Activated gamma-delta T cell treated with Interleukin-2 at 50 U/mL for 16 hours (primary cell): ENCODE measurements at places on chromosomes 4 and X.
A peak's percentile ranks its signal among the peaks of the same experiment; 100 is the strongest.

DNA sequence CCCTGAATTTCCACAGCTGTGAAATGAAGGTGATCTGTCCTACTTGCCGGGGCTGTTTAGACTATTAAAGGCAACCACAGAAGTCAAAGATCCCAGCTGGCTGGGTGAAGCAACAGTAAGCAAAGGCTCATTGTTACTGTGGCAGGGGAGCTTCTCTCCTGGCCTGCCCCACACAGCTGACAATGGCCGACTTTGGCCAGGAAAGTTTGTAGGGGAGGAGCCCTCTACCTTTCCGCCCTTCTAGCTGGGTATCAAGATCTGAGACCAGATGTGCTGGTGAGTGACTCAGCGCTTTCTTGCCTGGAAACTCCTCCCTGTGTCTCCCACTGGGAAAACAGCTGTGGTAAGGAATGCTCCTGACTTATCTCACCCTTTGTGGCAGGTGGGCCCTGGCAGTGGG lies 21.1 kb downstream of the RASSF6 start:
- DNase-seq = no peak

DNA sequence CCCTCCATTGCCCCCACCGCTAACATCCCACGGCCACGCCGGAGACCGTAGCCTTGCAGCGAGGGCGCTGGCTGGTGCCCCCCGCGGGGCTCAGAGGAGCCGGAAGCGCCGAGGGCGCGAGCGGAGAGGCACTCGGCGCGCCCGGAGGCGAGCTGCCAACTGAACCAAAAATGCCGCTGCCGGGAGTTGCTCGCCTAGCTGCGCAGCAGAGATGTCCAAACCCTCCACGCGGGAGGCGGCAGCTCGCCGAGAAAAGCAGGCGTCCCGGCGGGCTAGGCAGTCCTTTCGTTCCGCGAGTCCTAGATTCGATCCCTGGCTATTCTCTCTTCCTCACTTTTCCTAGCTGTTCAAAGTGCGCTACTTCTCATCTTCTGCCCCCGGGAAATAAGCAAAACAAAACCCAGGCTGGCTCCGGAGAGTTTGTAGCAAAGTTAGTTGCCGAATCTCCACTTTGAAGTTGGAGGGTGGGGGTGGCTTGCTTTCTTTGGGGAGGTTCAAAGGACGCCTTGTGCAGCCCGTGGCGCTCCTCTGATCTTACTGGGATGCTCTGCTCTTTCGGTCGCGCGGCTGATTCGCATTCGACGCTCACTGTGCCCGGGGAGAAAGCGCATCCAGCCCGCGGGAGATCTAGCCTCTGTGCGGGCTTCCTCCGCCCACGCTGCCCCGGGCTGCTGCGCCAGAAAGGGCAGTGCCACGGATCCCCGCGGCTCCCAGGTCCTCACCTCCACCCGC lies 723 bp downstream of the NKX6-1 start:
- DNase-seq = no peak

DNA sequence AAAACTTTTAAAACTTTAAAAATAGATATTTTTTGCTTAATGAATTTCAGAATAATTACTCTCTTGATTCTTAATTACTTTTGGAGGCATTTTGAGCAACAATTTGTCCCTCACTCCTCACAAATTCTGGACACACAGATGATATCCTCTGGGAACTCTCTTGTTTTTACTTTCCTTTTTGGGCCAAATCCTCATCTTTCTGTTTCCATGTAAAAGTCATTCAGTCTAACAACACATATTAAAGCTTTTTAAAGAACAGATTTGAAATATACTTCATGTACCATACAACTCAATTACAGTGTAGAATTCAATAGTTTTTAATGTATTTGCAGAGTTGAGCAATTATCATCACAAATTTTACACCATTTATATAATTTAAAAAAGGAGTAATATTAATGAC lies 983.1 kb downstream of the STIM2 start:
- DNase-seq = no peak

GRCh38 chrX:23901805-23902204 lies 5.9 kb downstream of the APOO start:
- DNase-seq = peak; percentile 11

DNA sequence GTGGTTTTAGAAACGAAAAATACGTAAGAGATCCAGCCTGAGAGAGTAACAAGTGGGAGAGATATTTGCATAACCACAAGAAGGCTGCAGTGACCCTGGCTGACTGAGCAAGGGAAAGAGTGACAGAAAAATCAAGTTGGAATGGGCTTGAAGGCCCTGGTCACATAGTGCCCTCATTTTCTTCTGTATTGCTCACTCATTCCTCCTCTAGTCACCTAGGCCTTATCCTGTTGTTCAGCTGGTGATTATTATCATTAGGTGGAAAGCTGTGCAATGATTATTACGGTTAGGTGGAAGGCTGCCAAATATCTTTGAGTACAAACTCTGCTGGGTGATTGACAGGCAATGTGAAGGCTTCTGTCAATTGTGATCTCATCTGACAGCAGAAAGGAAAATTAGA lies 2384.1 kb downstream of the PCDH7 start:
- DNase-seq = no peak

DNA sequence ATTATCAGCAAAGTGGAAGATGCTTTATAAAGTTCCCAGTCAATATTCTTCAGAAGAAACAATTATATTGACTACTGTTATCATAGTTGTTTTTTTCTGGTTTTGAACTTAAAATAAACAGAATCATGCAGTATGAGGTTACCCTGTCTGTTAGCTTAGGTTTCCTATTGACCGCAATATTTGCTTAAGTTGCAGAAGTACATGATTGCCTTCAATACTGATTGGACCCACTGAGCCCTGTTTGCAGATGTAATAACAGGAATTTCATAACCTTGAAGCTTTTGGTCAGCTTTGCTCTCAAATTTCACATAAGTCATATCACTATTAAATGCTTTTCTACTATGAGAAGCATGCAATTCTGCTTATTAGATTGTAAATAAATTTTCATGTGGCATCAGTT lies 229.1 kb upstream of the FSTL5 start:
- DNase-seq = no peak

DNA sequence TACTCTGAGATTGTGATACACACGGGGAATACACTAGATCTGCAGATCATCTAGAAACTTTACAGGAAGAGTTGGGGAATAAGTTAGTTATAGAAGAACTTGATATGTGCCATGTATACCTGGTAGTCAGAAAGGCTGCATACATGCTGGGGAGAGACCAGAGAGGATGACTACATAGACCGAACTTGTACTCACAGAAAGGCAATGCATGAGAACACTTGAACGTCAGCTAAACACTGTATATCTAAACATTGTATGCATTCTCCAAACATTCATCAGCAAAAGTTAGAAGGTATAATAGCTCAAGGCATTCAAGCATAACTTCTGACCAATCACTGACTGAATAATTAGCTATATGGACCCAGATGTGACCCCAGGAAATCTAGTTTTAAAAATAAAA lies 78.0 kb upstream of the PDHA2 start:
- DNase-seq = no peak

DNA sequence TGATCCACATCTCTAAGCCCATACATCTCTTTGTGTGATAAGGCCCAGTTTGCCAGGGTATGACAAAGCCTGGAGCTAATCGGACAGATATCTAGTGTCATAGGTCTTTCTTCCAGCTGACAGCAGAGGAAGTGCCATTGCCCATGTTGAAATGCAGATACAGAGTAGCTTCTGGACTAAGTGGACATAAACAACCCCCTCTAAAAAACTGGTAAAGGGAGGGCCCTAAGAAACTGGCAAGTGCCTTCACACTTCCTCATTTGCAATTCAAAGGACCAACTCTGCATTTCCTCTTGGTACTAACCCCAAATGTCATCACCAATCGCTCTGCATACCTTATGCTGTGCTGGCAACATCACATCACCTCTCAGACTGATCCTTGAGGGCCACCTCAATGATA lies 20.8 kb downstream of the ARHGEF6 start:
- DNase-seq = no peak

GRCh38 chr4:103074744-103075434 lies 1.7 kb downstream of the SLC9B2 start:
- no peak for DNase-seq

GRCh38 chrX:24169211-24169610 lies 19.7 kb downstream of the ZFX start:
- DNase-seq = no peak

DNA sequence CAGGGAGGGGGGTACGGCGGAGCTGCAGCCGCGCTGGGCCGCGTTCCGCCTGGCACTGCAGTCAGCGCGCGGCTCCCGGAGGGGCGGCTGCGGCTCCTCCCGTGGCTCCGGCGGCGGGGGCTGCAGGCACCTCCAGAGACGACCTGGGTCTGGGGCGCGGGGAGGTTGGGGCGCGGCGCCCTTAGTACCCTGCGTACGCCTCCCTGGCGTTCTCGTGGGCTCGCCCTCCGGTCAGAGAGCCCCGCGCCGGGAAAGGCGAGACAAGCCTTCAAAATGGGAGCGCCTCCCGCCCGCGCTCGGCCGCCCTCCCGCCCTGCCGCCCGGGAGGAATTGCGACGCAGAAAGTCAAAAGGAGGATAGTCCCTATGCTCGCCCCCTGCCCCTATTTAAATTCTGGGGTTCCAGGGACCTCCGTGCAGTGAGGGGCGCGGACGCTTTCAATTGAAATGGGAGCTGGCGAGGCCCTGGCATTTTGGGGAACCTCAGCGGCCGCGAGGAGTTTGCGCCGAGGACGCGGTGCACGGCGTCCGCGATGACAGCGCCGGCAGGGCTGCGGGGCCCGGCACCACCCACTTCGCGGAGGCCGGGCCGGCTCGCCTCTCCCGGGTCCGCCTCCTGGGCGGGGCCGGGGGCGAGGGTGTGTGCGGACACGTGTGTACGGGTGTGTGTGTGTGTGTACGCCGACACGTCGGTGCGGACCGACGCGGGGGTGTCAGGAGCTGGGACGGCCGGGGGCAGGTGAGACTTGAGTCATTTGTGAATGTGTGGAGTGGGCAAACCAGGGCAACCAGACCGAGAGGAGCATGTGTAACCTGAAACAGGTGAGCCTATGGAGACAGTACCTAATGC lies 544 bp downstream of the HERC3 start:
- peak; percentile 73 for DNase-seq

DNA sequence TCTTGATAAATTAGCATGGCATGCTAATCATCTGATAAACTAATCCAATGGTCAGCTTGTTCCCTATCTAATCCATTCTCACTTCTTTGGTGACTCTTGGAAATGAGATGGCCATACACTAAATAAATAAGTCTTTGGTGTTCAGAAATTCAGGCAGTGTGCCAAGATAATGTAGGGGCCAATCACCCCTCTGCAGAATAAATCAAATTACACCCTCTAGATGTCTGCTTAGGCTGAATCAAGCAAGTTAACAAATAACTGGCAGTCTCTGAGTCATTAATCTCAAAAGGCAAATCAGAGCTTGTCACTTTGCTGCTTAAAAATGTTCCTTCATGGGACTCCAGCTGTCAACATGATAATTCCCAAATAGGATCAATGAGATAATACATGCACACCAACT lies 97.4 kb downstream of the NLGN4X start:
- DNase-seq = no peak

GRCh38 chr4:128288689-128289106 lies 1.1 kb upstream of the PGRMC2 start:
- DNase-seq = peak; percentile 8

- no peak for DNase-seq
These were observed 58.7 kb upstream of the STARD8 start for GRCh38 chrX:68588602-68589371.

DNA sequence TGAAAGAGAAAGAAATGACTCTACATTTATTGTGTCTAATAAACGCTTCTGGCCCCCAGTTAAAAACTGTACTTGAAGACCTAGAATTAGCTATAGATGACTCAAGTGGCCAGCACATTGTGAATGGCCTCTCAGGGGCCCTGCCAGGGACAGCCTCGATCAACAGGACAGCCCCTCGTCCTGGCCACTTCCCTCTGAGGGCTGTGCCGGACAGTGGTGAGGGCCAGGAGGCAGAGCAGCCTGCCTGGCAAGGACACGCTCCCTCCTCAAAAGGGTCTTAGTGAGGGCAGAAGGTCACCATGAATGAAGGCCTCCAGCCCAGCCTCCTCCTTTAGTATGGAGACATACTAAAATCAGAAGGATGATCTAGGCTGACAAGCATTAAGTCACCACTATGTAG lies 16.5 kb downstream of the RNF212 start:
- no peak for DNase-seq

GRCh38 chr4:77959566-77960338 lies 97.1 kb downstream of the MRPL1 start:
- DNase-seq = no peak

GRCh38 chr4:161003418-161004057 lies 1160.3 kb downstream of the FSTL5 start:
- no peak for DNase-seq

DNA sequence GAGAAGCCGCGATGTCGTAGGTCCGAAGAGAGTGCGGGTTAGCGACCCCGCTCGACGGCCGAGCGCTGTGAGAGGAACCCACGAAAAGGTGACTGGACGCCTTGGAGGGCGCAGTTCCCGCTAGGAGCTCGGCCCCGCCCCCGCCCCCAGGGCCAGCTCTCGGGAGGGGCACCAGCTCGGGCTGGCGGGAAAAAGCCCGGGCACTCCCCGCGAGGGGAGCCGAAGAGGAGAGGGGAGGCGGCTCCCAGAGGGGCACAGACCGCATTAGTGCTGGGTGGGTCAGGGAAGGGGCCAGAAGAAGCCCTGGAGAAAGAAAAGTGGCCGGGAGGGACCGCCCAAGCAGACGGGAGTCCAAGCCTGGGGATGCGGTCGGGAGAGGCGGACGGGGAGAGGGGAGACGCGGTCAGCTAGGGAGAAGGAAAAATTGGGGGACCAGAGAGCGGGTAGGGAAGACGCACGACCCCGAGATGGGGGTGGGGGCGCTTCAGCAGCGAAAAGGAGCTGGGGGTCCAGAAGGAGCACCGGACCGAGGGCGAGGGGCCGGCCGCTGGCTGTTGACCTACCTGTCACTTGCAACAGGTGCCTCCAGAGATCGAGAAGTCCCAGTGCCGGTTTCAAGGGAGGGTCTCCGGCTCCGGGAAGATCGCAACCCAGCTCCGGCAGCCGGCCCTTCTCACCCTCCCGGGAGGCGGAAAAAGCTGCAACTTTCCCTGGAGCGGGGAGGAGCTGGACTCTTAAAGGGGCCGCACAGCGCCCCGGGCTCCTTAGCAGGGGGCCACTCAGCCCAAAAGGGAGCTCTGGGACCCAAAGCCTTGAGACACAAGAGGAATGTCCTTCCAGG lies at the start of gene SYTL4:
Gene SYTL4, minus strand, starts transcription at position 681 of the 841 bp plus-strand sequence. CDS start 30,084 bp downstream, outside the sequence.
- DNase-seq = no peak

GRCh38 chr4:153634738-153635353 lies 49.2 kb upstream of the TLR2 start:
- DNase-seq = no peak

DNA sequence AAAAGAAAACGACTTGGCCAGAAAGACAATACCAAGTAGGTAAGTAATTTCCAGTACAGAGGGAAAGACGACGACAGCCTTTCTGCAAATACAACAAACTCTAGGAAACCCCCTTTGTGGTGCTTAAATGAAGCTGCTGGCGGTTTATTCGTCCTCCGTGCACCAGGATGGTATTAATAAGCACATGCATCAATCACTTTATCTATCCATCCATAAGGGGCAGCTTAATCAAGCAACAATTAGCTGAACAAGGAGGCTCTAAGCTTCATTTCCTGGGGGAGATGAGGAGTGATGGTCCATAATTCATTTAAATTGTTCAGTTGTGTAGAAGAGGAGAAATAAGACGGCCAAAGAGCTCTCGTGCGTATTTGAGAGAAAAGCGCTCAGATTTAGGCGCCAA lies 26.2 kb downstream of the IRF2 start:
- no peak for DNase-seq
